ENCODE measurements at places on chromosomes 3 and 15. TPM values are rescaled to one million over a fixed set of nuclear protein-coding genes. Genes with fewer than 3 reads are reported as not detected.

GRCh38 chr15:84944311-84944710 is 37.3 kb upstream of the PDE8A start:
- H3K27ac ChIP-seq, result no peak overlapping the region
- DNase-seq, result no peak
- H3K4me3 ChIP-seq, result no peak overlapping the region
- peaks cover 6% of the 10 kb centered on the region for H3K4me1 ChIP-seq

DNA sequence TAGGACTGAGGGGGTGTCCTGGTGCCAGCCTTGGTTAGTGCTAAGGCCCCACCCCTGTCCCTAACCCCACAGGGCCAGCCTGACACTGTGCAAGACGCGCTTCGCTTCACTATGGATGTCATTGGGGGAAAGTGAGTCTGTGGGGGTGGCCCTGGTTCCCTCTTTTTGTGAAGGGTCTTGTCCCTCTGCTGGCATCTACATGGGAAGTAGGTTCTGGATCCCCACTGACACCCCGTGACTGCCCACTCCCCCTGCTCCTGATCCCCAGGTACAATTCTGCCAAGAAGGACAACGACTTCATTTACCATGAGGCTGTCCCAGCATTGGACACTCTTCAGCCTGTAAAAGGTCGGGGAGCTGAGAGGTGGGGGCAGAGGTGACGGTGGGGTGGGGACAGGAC is 26.4 kb downstream of the PTPN23 start:
- H3K27me3 ChIP-seq, result no peaks in the 10 kb centered on the region
- peaks cover 53% of the 10 kb centered on the region for H3K36me3 ChIP-seq
- no peak for DNase-seq

- no peak overlapping the region for H3K4me3 ChIP-seq
- H3K27me3 ChIP-seq, result peaks cover 4% of the 10 kb centered on the region
- no peak overlapping the region for H3K27ac ChIP-seq
- DNase-seq, result no peak
Observed at GRCh38 chr3:141802316-141803077, 39.3 kb downstream of the GRK7 start.

DNA sequence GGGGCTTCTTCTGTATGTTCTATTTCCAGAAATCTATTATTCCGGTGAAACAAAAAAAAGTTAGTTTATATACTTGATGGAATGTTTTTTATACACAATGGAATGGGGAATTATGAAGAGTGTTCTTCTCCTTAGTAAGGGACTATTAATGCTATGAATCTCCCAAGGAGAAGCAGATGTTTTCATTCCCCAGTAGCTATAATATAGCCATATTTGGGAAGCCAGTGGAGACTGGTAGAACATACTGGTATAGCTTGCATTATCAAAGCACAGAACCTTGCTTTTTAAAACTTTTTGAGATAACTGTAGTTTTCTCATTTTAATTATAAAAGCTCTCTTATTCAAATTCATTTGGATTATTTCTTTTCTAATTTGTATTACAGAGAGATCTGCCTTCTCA is 38.3 kb downstream of the ADGRG7 start:
- H3K4me1 ChIP-seq, result no peaks in the 10 kb centered on the region
- no peak overlapping the region for H3K4me3 ChIP-seq
- H3K27me3 ChIP-seq, result peaks cover 10% of the 10 kb centered on the region
- H3K36me3 ChIP-seq, result no peaks in the 10 kb centered on the region
- no peak for DNase-seq
- no peak overlapping the region for H3K27ac ChIP-seq

GRCh38 chr3:155086051-155086450 is 5.9 kb downstream of the MME start:
- no peak overlapping the region for H3K27ac ChIP-seq
- DNase-seq, result no peak
- peaks cover 2% of the 10 kb centered on the region for H3K36me3 ChIP-seq
- H3K4me3 ChIP-seq, result no peak overlapping the region
- no peaks in the 10 kb centered on the region for H3K27me3 ChIP-seq

GRCh38 chr15:46879032-46879770 is 838.1 kb upstream of the SEMA6D start:
- DNase-seq, result no peak
- no peak overlapping the region for H3K4me3 ChIP-seq

DNA sequence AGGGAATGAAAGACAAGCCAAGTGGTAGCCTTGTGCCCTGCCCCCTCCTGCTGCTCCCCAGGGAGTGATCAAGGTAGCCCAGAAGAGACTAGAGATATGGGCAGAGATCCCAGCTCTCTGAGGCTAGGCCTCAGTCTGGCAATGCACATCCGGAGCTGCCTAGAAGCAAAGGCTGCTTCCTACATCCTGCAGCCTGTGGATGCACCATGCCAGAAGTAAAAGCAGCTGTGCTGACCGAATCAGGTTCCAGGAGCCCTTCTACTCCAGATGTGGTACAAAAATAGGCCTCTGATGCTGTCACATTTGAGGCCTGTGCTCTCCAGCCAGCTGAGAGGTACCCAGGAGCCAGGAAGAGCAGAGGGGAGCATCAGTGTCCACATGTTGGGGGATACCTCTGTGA is 16.0 kb downstream of the TRAIP start:
- no peaks in the 10 kb centered on the region for H3K4me1 ChIP-seq
- no peaks in the 10 kb centered on the region for H3K27me3 ChIP-seq
- DNase-seq, result no peak
- H3K36me3 ChIP-seq, result peaks cover 3% of the 10 kb centered on the region
- H3K27ac ChIP-seq, result no peak overlapping the region

Gene NUP210
- under 0.01 TPM for total RNA-seq
